Central memory CD4-positive, alpha-beta T cell (primary cell): ENCODE measurements at places on chromosomes 6 and 20.

DNA sequence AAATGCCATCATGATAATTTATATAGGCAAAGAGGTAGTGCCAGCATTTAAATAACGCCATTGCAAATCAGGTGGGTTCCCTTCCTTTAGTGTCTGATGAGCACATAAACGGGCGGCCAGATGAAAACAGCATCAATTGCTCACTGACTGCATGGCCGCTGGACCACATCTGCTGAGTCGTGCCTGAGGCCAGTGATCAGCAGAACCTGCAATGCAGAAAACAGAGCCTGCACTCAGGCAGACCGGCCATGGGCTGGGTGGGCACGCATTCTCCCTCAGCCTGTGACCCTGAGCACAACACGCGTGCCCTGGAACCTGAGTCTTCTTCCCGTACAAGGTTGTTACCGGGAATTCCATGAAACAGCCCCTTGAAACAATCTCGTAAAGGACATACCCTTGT is 144.0 kb upstream of the THBS2 start:
- no peak for DNase-seq

DNA sequence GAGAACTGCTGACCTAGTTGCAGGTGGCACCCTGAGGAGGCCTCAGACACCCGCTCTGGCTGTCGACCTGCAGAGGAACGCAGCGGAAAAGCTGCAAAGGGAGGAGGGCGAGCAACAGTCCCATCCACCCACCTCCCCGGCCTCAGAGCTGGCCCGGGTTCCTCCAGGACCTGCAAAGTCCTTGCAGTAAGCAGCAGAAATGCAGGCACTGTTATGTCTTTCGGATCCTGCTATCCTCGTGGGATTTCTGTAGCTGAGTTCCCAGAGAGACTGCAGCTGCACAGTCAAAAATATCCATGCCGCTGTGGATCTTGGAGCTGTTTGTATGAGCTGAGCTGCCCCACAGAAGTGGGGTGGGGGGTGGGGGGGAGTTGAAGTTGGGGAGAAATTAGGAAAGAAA is 251.3 kb downstream of the ANKRD60 start:
- no peak for DNase-seq

DNA sequence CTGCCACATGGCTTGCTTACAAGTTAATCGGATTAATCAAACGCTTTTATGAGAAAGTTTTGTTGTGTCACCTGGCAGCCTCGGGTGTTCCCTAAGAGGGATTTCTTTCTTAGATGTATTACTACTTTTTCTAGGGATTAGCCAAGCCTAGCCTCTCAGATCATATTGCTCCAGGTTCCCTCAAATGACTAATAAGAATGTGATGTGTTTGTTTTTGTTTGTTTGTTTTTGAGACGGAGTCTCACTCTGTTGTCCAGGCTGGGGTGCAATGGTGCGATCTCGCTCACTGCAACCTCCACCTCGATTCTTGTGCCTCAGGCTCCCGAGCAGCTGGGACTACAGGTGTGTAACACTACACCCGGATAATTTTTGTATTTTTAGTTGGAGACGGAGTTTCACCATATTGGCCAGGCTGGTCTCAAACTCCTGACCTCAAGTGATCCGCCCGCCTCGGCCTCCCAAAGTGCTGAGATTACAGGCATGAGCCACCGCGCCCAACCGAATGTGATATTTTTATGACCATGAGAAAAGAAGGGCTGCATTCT is 977 bp downstream of the HMGN4 start:
- DNase-seq = no peak

- no peak for DNase-seq
Observed at GRCh38 chr6:15678514-15678913, 15.7 kb upstream of the DTNBP1 start.

GRCh38 chr20:51404297-51405060 is 138.0 kb downstream of the NFATC2 start:
- DNase-seq = peak; percentile 92

GRCh38 chr6:135073217-135073616 is 18.6 kb upstream of the HBS1L start:
- no peak for DNase-seq

DNA sequence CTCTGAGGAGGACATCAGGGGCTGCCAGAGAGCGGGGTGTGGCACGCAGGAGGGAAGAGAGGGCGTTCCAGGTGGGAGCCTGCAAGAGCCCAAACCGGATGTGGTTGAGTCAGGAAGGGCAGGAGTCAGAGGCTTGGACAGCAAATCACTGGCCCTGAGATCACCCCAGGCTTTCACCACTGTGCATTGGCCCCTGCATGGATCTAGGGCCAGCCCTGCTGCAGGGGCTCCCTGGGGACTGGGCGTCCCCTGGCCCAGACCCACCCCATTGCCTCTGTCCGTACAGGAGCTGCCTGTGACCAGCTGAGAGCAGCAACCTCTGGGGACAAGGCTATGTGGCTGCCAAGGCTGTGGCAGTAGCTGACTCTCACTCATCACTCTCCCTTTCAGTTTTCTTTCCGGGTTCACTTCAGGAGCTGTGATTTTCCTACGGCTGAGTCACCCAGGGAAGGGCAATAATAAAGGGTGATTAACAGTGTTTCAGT is 33.9 kb downstream of the KCNK17 start:
- no peak for DNase-seq

DNA sequence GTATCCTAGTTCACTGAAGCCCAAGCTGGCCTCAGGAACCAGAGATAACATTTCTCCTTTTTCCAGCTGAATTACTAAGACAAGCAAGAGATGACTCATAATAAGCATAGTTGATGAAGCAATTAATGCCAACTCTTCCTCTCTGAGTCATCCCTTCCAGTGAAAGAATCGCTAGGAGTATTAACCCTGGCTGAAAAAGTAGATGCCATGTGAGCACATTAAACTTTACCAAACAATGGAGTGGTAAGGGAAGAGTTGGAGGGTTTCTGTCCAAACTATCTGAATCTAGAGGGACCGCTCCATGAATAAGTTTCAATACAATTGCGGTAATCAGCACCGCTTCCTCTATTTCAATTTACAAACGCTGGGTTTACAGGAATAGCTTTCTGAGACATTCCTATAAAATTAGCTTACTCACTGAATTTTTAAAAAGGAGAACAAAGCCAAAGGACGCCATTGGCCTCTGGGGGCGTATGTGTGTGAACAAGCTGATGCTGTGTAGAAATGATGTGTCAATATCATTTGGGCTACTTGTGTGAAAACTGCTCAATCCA is 48.3 kb downstream of the ATXN1 start:
- DNase-seq = no peak

- no peak for DNase-seq
Observed at GRCh38 chr20:37600486-37600885, 72.8 kb upstream of the BLCAP start.

DNA sequence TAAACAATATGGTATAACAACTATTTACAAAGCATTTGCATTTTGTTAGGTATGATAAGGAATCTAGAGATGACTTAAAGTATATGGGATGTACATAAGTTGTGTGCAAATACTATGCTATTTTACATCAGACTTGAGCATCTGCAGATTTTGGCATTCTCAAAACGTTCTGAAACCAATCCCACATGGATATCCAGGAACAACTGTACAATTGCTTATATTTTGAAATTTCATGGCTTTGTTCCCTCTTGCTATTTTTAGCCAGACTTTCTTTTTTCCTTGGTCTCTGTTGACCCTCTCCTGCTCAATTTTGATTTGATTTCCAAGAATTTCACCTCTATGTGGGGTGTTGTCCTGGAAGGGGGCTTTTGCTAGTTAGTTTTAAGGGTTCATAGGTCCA is 32.9 kb upstream of the UST start:
- no peak for DNase-seq

- no peak for DNase-seq
Observed at GRCh38 chr6:32196682-32197616, 4.5 kb upstream of the GPSM3 start.

- no peak for DNase-seq
Observed at GRCh38 chr6:1575210-1576041, 34.3 kb upstream of the FOXC1 start.

DNA sequence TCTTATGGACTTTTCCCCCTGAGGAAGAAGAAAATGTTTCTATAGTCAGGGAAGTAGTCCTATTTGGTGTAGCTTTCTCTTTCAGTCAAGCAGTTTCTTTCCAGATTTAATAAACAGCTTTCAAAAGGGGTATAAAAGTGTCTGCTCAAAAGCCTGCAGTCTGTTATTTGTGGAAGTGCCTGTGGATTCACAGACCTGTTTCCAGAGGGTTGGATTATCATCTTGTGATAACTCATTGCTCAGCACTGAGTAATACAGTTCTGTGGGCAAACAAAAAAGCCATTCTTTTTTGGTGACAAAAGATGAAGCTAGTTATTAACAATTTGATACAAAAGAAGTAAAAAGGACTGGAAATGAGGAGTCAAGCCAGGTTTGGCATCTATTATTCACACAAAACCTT is 358.2 kb upstream of the ID4 start:
- no peak for DNase-seq

DNA sequence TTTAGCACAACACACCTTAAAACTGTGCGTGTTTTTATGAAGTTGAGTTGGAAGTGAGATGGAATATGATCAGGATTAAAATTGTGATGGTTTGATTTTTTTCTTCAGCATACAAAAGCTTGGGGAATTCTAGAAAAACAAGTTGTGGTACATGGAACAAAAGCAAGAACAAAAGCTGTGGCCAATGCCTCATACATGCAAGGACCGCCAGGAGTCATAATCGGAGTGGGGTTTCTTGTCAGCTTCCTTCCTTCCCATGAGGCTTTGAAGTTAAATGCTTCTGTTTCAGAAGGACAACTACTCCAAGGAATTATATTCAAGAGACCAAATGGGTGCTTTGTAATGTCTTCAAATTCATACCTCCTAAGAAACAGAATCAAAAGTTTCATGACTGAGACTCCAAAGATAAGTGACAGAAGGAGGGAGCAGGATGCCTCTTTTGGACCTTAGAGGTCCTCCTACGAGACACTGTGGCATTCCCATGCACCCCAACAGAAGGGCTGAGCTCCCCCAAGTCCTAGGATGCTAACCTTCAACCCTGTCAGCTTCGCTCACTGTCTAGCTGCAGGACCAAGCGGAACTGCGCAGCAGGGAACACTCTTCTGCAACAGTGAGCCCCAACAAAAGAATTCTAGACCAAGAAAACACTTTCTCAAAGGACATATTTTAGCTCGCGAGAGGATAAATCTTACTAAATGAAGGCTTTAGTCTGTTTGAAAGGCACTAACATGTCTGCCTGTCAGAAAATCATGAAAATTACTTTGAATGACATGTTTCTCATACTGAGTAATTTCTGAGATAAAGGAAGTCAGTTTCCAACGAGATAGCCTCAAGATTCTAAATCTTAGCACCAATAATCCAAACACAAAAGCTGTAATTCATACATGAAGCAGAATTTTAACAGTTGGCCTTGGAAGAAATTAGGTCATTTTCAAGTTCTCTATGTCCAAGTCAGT is 108.5 kb upstream of the NHSL1 start:
- no peak for DNase-seq

DNA sequence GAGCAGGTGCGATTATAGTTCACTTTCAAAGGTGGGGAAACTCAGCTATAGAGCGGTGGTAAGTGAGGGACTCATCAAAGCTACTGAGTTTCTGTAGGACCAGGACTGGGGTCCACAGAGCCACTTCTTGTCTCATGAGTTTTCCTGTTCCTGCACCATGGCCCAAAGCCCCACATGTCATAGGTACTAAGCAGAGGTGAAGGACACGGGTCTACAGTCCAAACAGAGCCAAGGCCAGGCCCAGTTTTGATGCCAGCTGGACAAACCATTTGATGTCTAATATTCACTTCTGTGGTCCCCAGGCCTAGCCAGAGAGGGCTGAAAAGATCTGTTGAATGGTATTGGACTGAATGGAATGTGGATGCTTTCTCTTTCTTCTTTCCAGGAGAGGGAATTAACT is 11.0 kb downstream of the BPIFB6 start:
- DNase-seq = no peak

GRCh38 chr20:17026346-17026745 is 200.5 kb upstream of the PCSK2 start:
- no peak for DNase-seq

DNA sequence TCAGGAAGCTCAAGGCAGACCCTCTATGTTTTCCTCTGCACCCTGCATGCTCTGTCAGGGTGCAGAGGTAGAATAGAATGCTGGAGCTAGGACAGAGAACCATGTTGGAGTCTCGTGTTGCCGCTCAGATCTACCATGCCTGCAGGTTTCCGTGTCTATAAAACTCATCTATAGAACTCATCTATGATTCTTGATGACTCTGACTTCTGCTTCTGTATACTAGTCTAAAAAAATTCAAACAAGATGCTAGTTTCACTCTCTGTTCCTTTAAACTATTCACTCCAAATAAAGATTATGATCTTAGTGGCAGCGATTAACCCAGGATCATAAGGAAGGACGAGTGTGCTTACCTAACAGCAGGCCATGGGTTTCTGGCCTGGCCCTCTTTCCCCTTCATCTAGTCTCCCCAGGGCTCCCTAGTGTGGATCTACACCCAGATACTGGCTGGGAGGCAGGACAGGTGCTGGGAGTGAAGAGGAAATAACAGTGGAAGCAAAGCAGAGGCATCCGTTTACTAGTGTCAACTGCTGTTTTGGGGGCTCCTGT is 162.7 kb upstream of the SUPT3H start:
- no peak for DNase-seq

DNA sequence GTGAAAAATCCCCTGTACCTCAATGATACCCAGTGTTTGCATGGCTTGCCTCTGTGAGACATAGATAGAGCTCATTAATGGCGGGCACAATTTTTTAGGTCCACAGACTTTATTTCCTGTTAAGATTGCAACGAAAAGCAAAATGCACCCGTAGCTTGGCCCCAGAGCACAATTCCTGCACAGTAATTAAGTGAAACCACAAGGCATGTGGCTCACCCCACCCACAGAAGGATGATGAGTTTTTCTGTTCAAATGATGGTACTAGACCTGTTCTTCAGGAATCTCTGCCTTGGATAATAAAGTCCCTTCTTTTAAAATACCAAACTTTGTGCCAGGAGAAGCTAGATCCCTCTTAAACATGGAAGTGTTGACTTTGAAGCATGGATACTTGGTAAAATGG is 738.1 kb downstream of the QKI start:
- no peak for DNase-seq

- DNase-seq = no peak
Observed at GRCh38 chr20:37511610-37512275, 9.3 kb upstream of the NNAT start.

DNA sequence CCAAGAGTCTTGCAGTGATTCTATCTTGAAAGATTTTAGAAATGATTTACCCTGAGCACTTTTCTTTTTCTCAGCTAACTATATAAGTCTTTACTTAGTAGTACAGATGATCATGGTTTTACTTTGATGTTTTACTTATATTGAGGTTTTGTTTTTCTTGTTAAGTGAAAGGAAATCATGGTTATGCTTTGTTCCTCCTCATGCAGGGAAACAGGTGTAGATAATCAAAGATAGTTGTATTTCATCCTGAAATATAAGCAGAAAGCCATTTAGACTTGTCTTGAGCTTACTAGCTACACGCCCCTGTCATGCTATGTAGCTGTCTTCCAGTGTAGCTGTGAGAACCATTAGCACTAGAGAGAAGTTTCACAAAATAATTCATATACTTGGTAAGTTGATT is 113.9 kb downstream of the HIVEP1 start:
- DNase-seq = peak; percentile 31

- no peak for DNase-seq
Observed at GRCh38 chr6:134821928-134822864, 127.7 kb downstream of the ALDH8A1 start.
